Astrocyte of the spinal cord (primary cell): ENCODE measurements at places on chromosomes 6 and 20.
A peak's percentile ranks its signal among the peaks of the same experiment; 100 is the strongest.

DNA sequence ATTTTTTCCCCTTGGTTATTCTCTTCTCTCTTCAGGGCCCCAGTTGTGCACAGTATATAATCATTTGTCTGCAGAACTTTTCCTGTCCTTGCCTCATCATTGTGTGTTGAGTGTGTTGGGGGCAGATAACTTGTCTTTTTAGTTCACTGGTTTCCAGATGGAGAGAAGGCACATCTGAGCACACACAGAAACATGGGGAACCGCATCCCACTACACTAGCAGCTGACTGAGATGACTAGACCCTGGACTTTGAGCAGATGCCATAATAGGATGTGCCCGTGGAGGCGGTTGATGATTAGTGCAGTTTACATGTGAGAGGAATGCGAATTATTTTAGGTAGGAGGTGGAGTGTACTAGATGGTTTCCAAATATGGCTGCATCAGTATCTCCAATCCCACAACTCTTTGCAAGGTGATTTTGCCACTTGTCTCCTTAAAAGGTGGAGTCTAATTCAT is 26.5 kb upstream of the SH3BGRL2 start:
- DNase-seq, result peak; percentile 76

- no peak for DNase-seq
These were observed 18.7 kb downstream of the TUBB2B start for GRCh38 chr6:3208775-3209113.

DNA sequence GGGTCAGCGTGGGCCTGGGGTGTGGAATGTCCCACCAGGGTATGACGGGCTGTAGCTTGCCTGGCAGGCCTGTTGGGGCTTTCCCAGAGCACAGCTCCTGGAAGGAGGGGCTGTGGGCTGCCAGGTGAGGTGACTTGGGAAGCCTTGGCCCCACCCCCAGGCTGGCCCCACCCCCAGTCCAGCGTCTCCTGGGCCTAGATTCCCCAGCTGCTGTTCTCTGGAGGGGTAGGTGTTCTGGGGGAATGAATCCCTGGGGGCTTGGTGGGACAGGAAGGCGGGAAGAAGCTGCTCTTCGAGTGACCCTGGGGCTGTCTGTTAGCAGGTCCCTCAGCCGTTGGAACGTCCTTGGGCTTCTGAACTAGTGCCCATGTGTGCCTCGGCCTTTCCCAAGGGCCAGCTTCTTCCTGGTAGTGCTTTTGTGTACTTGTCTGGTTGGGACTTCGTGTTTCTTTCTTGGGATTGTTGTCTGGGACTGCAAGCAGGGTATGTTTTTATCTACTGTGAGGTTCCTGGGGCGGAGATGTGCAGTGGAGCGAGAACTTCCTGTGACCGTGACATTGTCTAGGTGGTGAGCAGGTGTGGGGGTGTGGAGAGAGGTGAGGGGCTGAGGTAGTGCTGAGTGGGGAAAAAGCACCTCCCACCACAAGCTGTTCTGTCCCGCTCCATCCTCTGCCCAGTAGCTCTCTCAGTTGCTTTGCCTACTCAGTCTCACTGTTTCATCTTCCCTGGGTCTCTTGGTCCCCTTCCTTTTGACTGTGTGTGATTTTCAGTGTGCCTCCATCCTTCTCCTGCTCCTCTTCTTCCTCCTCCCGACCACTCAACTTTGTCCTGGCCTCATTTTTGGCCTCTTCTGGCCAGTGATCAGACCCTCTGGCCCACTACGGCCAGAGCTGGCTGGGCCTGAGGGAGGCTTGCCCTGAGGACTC is 1.3 kb upstream of the DDR1 start:
- DNase-seq, result no peak

GRCh38 chr6:90922325-90922724 is 335.5 kb upstream of the MAP3K7 start:
- DNase-seq, result no peak

DNA sequence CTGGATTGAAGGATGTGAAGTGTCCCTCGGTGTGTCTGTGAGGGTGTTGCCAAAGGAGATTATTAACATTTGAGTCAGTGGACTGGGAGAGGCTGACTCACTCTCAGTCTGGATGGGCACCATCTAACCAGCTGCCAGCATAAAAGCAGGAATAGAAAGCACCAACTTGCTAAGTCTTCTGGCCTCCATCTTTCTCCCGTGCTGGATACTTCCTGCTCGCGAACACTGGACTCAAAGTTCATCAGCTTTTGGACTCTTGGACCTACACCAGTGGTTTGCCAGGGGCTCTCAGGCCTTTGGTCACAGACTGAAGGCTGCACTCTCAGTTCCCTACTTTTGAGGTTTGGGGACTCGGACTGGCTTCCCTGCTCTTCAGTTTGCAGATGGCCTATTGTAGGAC is 220.3 kb upstream of the LRFN2 start:
- DNase-seq, result no peak

GRCh38 chr6:130377371-130377770 is 11.6 kb downstream of the TMEM200A start:
- no peak for DNase-seq

GRCh38 chr20:50625986-50626677 is 65.2 kb downstream of the RIPOR3 start:
- peak; percentile 36 for DNase-seq

DNA sequence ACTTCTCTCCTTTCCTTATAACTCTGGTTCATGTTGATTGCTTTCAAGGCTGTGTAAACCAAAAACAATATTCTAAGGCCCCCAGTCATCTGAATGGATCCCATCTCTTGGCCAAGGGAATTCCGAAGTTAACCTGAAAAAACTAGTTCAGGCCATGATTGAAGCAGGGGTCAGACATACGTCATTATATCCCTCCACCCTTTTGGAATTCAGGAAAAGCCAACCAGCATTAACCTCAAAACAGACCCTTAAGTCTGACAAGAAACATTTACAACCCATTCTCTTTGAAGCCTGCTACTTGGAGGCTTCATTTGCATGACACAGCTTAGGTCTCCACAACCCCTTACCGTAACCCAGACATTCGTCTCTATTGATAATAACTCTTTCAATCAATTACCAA is 39.7 kb downstream of the SLC26A8 start:
- no peak for DNase-seq
